NCI-H2107 (cell line): ENCODE measurements at places on chromosomes 1 and 21.

GRCh38 chr1:179313004-179313403 is 19.4 kb downstream of the SOAT1 start:
- no peak for DNase-seq

DNA sequence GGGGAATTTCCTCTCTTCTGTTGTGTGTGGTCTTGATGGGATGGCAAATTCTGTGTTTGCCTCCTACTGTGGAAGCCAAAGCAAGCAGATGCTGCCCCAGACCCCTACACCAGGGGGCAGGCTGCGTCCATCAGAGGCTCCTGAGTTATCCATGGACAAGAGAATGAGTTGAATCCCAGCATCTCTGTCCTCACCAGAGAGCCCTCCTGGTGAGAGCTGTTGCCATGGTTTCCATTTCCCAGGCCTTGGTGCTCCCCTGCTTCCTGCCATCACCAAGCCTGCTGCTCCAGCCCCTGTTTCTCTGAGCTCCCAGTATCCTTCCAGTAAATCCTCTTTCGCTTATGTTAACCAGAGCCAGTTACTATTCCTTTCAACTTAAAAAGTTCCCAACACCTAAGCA is 20.4 kb upstream of the GNG12 start:
- DNase-seq = peak; percentile 47

DNA sequence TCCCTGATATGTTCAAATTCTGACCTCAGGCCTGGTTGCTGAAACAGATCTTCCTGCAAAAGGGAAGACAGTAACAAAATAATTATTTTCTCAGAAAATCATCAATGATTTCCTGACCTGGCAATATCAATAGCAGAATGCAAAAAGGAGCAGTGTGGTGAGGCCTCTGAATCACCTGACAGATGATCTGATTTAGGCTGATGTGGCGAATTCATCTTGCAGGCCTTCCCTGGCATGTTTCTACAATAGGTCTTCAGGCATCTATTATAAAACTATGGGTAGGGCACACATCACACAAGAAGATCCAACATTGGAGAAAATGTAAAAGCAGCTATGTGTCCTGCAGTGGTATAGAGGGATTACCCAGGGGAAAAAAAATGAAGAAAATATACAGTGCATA is 7.1 kb upstream of the MTF1 start:
- DNase-seq = no peak

DNA sequence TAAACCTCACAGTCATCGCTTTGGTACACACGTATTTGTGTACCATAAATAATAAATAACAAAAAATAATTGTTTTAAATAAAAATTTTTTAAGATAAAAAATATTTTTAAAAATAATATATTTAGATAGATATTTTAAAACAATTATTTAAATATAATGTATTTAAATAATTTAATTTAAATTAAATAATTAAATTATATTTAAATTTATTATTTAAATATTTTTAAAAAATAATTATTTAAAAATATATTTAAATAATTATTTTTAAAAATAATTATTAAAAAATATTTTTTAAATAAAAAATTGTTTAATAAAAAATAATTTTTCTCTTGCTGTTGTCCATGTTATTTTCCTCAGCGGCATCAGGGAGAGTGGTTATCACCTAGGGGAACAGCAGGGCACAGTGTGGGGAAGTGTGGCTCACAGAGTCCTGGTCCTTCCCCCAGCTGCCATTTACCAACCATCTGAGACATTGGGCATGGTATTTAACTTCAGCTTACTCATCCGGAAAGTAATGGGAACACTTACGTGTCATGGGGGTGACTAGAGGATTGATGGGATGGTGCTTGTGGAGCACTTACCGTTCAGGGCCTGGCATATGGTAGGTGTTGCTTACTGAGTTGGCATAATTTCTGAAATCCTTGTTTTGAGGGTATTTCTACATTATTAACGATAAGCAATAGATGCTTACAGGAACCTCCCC is 92.9 kb upstream of the TSPAN2 start:
- DNase-seq = no peak

DNA sequence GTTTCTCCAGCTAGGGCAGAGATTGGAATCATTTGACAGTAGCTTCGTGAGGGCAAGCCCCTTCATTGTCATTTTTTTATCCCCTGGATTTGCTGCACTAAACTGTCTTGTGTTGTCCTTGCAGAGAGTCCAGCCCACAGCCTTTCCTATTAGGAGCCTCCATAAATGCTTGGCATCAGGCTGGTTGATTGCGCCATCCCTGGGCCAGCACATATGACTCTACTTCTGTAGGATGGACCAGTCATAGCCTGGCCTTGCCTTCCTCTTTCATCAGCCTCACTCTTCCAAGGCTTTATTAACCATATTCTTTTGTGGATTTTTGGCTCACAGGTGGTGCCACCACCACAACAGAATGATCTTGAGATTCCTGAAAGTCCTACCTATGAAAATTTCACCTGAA is 31.4 kb downstream of the LY9 start:
- DNase-seq = no peak

DNA sequence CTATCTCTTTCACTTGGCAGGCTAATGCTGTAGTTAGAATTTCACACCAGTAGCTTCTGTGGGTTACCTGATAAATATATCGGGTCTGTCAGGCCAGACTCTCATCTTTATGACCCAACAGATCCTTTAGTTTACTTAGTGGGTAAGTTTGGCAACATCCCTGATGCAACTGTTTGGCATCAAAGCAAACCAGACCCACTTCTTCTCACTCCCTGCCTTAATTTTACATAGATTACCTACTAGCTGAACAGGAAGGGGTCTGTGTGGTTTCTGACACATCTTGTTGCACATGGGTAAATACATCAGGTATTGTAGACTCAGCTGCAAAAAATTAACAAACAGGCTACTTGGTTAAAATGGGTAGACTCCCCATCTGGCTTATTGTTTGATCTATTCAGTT is 3.2 kb upstream of the GUK1 start:
- DNase-seq = no peak

GRCh38 chr1:24117722-24118409 is 5.9 kb upstream of the MYOM3 start:
- no peak for DNase-seq

DNA sequence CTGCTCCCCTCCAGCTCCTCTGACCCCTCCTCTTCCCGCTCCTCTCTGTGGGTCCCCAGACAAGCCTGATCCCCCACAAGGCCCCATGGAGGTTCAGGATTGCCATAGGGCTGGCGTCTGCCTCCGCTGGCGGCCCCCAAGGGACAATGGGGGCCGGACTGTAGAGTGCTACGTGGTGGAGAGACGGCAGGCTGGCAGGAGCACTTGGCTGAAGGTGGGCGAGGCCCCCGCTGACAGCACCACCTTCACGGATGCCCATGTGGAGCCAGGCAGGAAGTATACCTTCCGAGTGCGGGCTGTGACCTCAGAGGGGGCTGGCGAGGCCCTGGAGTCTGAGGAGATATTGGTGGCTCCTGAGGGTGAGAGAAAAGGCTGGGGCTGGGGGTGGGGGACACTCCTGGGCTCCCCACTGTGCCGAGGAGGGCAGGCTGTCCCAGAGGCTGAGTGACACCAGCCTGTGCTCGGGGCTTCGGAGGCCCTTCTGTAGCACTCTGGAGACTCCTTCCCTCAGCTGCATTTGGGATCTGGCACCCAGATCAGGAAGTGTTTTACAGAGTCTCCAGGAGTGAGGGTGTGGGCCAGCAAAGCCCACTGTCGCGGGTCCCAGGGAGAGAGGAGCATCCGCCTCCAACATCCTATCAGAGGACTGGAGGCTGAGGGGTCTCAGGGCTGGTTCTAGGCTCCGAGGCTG is 25.9 kb downstream of the IGFN1 start:
- DNase-seq = no peak

GRCh38 chr1:220516014-220516721 is 11.8 kb upstream of the MARK1 start:
- DNase-seq = no peak

- no peak for DNase-seq
Observed at GRCh38 chr1:1085171-1085841, 11.2 kb upstream of the RNF223 start.

- no peak for DNase-seq
Observed at GRCh38 chr21:45517249-45518065, 24.8 kb downstream of the SLC19A1 start.

GRCh38 chr1:20932437-20932977 is 145.4 kb upstream of the HP1BP3 start:
- no peak for DNase-seq

DNA sequence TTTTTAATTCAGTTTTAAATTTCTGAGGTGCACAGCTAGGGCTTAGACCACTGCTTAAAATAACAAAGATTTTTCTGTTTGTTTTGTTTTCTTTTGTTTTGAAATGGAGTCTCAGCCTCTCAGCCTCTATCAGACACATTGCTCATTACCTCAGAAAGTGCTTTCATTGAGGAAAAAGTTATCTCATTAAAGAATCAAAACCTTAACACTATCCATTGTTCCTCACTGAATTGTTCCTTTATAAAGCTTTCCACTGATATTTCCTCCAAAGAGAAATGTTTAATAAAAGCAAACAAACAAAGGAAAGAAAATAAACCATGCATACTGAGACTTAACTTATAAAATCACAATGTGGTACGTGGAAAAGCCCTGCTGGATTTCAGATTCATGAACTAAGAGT is 63.8 kb downstream of the SIPA1L2 start:
- DNase-seq = no peak

GRCh38 chr1:193321242-193321840 is 134.9 kb upstream of the B3GALT2 start:
- DNase-seq = no peak

DNA sequence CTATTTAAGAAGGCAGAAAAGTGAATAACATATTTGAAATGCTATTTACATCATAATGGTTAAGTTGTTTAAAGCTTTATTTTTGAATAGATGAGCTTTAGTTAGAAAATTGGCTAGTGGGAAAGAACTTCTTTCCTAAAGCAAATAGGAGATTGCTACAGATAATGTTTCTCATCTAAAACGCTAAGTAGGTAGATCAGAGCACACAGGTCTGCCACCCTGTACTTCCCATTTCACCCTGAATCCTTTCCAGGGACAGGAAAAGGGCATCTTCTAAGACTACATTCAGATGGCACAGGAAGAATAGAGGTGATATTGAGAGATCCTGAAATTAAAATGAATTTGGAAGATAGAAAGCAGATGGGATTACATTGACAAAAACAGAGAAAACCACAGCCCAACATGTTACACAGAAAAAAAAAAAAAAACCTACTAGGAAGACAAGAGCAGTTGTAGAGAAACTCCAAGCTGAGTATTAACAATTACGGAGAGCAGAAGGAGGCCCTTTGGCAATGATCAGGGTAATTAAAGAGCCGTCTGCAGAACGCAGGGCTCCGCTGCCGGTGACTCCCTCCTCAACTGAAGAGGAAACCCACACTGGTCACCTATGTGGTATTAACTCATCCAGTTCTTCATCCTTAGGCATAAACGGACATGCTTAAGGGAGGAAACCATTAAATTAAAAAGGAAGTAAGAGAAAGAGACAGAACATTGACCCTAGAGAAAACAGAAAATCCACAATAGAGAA is 53.6 kb upstream of the MAP10 start:
- DNase-seq = no peak

DNA sequence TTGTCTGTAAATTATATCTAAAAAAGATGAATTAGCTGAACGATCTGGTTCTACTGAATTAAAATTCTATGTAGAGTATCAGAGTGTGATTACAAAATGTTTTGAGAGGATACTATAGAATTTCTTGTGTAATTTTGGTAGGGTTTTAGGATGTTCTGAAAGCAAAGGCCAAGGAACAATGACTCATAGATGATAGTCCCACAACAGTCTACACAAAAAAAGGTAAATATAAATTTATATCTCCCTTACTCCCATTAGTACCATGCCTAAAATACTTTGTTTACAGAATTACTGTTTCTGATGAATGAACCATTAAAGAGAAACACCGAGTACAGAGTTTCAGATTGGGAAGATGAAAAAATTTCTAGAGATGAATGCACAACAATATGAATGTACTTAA is 9.5 kb downstream of the EDEM3 start:
- DNase-seq = no peak

DNA sequence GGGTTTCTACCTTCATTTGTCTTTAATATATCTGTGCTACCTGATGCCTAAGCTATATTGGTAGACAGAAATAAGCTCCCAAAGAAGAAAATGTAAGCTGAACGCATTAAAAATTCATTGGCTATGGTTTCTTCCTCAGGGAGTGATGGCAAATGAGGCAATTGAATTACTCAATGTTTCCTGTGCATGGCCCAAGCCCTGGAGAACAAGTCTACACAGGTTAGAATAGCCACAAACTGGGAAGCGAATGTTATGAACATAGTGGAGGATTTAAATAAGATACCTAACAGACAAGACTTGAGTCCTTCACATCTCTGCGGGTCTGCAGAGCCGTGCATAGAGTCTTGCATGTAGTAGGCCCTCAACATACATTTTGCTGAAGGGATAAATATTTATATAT is 350.3 kb downstream of the RWDD3 start:
- no peak for DNase-seq

GRCh38 chr1:54803761-54804470 is 2.8 kb upstream of the TTC22 start:
- no peak for DNase-seq

DNA sequence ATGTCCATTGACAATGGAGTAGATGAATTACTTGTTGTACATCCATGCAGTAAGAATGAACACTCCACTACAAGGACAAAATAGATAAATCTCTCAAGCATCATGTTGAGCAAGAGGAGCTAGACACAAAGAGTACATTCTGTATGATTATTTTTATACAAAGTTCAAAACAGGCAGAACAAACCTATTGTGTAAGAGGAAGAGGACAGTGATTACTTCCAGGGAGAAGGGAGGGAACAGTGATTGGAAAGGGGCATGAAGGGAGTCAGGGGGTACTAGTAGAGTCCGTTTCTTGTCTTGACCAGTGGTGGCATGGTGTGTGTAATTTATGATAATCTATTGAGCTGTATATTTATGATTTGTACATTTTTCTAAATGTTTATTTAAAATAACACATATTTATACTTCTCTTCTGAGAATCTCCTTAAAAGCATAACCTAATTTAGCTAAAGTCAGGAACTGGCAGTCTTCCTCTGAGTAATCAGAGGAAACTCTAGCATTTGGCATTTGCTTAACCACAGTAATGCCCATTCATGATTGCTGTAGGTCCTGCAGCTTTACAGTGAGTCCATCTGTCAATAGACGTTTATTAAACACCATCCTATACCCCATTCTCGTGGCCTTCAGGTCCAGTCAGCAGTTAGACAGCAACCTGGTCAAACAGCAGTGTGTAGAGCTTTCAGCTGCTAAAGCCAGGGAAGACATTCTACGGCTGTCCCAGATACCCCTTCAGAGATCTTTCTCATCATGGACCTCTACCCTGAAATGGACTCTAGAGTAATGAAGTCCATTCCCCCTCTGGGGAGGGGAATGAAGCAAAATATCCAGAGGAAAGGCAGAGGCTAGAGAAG is 114.1 kb upstream of the GALNT2 start:
- no peak for DNase-seq

DNA sequence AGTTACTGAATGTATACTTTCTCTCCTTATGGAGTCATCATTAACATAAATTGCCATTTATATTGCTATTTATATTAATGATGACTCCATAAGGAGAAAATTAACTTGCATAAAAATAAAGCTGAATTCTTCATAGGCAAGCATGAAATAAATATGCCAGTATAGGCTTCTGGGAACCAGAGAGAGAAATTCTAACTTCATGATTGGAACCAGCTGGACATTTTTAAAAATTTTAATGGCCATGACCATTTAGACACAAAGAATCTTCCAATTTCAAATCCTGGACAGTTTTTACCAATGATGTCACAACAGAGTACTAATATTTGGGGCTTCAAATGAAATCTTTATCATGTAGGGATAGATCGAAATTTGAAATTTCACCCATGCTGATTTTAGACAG is 268.7 kb downstream of the PTGER3 start:
- DNase-seq = no peak

GRCh38 chr1:2486558-2486957 is 10.5 kb downstream of the PLCH2 start:
- no peak for DNase-seq
